ENCODE measurements at places on chromosomes 7 and 10.

GRCh38 chr10:30550967-30551815 lies 78.4 kb downstream of the LYZL2 start:
- DNase-seq: no peak

GRCh38 chr10:4191354-4191753 lies 406.3 kb upstream of the KLF6 start:
- DNase-seq: no peak

- DNase-seq: no peak
These were observed 94.9 kb upstream of the MKLN1 start for GRCh38 chr7:131232768-131233167.

- no peak for DNase-seq
These were observed 2.2 kb downstream of the IRF5 start for GRCh38 chr7:128939861-128940410.

GRCh38 chr10:108544500-108545120 lies 1378.7 kb downstream of the XPNPEP1 start:
- DNase-seq: peak; percentile 20

DNA sequence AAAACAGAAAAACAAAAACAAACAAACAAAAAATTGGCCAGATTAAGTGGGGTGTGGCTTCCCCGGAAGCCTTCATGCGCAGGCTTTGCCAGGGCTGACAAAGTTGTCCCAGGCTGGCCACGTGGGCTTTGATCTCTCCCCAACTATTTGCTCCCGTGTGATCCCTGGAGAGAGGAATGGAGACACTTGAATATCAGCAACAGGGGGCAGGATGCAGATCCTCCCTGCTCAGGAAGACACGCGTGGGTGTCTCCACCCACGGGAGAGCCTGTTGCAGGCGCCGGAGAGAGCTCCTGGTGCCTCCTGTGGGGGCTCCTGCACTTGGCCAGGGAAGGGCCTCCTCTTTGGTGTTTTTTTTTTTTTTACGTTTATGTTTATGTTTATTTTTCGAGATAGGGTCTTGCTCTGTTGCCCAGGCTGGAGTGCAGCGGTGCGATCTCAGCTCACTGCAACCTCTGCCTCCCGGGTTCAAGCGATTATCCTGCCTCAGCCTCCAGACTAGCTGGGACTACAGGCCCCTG lies 19.0 kb downstream of the TRIM56 start:
- no peak for DNase-seq

- no peak for DNase-seq
These were observed 9.4 kb downstream of the ACSL5 start for GRCh38 chr10:112383325-112383724.

DNA sequence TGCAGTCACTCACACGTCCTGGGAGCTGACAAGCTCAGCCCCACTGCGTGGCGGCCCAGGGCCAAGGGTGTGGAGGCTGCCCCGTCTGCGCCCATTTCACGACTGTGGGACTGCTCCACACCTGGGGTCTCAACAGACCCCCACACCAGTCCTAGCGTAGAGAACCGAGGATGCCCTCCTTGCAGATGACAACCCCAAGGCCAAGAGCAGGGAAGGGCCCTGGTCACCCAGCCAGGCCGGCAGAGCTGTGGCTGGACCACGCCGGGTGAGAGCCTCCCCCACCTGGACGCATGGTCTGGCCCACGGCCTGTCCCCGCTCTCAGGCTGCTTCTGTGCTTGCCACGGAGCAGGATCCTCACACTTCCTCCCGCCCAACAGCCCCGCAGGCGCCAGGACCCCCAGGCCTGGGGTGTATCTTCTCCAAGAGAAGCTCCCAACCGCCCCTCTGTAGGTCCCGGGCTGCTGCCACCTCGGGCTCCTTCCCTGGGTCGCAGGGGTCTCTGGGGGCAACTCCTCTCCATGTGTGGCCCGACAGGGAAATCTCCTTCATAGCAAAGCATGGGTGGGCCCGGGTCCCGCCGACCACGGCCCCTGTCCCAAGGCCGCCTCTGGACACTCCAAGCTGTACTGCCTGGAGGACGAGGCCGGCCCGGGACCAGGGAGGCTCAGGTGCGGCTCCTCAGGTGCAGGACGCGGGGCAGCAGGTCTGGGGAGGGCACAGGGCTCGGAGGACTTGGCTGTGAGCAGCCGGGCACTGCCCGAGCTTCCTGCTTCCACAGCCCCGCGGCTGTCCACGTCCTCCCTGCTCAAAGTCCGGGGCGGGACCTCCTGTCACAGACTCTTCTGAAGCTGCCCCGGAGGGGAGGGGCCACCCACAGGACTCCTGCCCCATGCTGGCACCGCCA lies 88.8 kb downstream of the FOXL3 start:
- no peak for DNase-seq

GRCh38 chr7:45698303-45699014 lies 124.3 kb downstream of the ADCY1 start:
- no peak for DNase-seq

- no peak for DNase-seq
These were observed 2.0 kb downstream of the C10orf105 start for GRCh38 chr10:71717551-71717951.

- no peak for DNase-seq
These were observed 8.8 kb upstream of the SMKR1 start for GRCh38 chr7:129493555-129493954.

DNA sequence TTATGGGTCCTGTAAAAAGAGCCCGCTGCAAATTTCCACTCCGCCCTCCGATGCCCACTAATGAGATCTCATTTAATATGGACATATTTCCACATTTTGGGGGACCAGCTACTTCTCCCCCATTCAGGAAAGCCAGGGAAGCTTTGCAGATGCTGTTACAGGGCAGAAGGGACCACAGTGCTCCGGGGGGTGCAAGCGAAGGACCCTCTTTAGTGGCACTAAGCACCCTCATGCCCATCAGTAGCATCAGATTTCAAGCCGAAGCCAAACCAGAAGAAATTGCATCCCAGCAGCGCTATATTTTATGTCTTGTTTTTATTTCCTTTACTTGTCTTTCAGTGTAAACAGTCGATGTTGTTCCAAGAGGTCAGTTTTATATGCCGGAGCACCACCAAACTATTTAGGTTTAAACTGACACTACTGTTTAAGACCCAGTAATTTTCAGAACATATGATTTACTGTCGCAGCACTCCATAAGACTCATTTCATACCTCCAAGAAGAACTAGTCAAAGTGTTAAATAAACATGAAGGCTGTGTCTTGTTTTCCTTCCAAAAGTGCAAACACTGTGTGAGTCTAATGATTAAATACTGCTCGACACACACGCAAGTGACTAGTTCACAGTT lies 122.2 kb upstream of the MGMT start:
- DNase-seq: no peak

GRCh38 chr10:121231079-121231478 lies 367.2 kb downstream of the FGFR2 start:
- DNase-seq: no peak

DNA sequence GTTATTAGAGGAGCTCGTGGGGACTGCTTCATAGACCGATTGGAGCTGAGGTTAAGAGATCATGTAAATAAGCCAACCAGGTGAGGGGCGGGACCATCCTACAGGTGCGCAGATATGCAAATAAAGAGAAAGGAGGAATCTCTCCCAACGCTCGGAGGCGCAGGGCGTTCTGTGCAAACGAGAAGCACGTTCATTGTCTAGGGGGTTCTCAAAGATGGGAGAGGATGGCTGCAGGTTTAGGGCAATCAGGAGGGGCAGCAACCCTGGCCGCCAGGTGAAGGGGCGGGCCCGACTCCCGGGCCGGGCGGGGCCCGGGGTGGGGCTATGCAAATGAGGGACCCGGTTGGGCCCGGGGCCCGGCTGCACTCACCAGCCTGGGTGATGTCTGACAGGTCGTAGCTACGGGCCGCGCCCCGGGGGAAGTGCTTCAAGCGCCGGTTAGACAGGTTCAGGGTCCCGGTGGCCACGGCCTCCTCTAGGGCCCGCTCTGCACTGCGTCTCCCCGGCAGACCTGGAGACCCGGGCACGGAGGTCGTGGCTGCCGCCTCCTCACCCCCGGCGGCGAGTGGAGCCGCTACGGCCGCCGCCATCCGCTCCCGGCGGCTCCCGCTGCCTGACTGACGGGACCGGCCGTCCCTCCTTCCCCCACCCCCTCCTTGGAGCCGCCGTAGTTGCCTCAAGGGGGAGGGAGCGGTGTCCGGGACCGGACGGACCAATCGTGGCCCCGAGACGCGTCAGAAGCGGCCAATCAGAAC lies at the start of gene LRCH4:
Gene LRCH4 (minus strand): TSS at position 619 of the 755 bp plus-strand sequence. CDS start 29 bp downstream, at position 590.
- DNase-seq: peak; percentile 69

- DNase-seq: peak; percentile 82
These were observed 3.2 kb upstream of the LAT2 start for GRCh38 chr7:74206589-74207120.

DNA sequence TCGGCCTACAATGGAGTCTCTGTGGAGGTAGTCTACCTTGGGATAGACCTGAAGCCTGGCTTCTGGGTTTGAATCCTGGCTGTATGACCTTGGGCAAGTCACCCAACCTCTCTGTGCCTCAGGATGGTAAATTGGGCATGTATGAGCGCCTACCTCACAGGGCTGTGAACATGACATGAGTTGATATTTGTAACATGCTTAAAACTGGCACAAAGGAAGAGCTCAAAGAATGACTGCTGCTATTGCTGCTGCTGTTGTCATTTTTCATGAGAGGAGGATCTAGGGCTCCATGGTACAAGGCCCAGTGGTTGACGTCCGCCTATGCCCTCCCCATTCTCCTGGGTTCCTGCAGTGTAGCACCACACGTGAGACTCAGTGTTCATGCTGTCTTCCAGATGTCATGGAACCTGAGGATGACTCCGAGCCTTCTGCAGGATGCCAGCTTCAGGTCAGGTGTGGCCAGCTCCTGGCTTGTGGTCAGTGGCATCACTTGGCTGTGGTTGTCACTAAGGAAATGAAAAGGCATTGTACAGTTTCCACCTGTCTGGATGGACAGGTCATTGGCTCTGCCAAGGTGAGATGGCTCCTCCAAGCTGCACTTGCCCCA lies 95.0 kb downstream of the WDFY4 start:
- no peak for DNase-seq

DNA sequence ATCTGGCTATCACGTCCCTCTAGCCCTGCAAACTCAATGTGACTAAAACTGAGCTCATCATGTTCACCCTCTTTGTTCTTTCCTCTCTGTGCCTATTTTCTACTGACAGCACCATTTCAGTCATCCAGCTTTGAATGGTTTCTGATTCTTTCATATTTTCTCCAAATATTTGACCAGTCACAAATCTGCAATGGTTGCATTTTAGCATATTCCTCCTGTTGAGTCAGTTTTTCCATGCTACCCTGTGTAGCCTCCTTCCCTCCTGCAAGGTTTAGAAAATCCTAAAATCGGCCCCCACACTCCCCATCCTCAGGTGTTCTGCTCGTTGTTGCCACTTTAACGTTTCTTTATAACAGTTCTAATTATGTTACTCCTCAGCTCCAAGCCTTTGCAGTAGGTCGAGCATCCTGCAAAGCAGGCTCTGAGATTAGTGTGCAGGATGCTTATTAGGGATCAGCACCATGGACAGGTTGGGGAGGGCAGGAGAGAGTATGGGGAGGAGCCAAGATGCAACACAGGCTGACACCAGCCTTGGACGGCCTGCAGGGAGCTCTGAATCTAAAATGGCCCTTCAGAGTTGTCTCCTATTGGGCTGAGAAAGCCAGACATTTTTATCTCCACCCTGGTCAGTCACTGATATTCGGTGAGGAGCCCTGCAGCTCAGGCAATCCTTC lies 531.0 kb upstream of the COBL start:
- DNase-seq: no peak

GRCh38 chr10:61028861-61029361 lies 84.9 kb upstream of the RHOBTB1 start:
- DNase-seq: no peak

GRCh38 chr7:142469696-142470543 lies 212.1 kb upstream of the PRSS58 start:
- DNase-seq: no peak

DNA sequence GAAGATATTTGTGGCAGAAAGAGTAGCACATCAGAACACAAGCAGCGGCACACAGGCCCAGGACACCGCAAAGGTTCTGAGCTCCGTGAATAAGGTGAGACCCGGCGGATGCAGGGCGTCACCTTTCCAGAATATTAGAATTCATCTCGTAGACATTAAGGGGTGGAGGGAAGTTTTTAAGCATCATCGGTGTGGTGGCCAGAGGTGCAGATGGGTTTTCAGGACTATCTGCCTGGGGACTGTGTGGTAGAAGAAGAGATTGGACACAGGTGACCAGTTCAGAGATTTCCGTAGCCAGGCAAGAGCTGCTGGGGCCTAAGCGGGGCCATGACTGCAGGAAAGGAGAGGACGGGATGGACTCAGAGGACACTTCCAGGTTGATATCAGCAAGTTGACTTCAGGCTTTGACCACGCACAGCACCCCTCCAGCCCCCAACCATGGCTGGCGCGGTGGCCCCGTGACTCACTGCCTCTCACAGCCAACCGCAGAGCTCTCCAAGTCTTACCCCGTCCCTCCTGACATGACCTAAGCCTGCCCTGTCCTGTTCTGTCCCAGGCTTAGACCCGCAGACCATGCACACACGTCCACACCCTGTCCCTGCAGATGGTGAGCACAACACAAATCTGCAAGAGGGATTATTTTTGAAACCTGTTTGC lies 97.2 kb downstream of the OAT start:
- no peak for DNase-seq

- no peak for DNase-seq
These were observed 84.9 kb upstream of the ADRB1 start for GRCh38 chr10:113958631-113959382.

DNA sequence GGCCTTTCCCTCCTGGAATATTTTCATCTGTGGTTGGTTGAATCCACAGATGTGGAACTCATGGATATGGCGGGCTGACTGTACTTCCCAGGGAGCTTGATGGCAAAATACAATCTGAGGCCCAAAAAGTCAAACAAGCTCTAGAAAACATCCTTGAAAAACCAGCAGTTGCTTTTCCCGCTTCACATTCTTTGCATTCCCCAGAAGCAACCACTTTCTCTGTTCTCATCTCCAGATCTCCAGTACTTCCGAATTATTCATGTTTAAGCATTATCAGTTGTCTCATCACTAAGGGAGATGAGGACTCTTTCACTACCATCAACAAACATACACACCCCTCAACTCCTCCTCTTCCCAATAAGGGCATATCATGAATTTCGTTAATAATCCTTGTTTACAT lies 55.3 kb downstream of the KIF5B start:
- DNase-seq: no peak

GRCh38 chr7:41156268-41156667 lies 546.6 kb downstream of the INHBA start:
- DNase-seq: no peak

- no peak for DNase-seq
These were observed 13.1 kb downstream of the STX1A start for GRCh38 chr7:73706126-73707044.

DNA sequence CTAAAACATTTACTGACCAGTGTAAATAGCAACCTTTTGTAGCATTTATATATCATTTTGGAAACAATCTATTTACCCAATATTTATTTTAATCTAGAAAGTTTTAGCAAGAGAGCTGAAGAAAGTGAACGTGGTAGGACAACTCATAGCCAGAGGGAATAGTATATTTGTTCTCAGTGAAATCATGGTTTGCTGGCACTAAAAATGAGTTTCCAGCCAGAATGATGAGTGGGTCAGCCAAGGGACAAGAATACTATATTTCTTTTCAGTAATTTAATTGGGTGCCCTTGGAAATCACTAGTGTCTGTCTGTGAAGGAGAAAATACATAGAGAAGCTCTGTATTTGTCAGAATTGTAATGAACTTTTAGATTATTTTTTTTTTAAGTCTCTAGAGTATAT lies 74.9 kb downstream of the MINPP1 start:
- DNase-seq: no peak

GRCh38 chr10:114174695-114175188 lies 739 bp upstream of the CCDC186 start:
- no peak for DNase-seq

- DNase-seq: no peak
These were observed 16.4 kb downstream of the ZNF783 start for GRCh38 chr7:149278396-149278795.

GRCh38 chr10:12056748-12057147 lies 12.0 kb upstream of the DHTKD1 start:
- DNase-seq: no peak

Data from NCI-H1930 (cell line).